ENCODE measurements at places on chromosomes 7 and 10. TPM values are rescaled to one million over a fixed set of nuclear protein-coding genes. Genes with fewer than 3 reads are reported as not detected.
A peak's percentile ranks its signal among the peaks of the same experiment; 100 is the strongest.

GRCh38 chr7:51426163-51426562 lies 109.6 kb upstream of the COBL start:
- no peak for DNase-seq

GRCh38 chr10:47451273-47451997 lies 32.5 kb downstream of the ANXA8 start:
- DNase-seq: no peak

DNA sequence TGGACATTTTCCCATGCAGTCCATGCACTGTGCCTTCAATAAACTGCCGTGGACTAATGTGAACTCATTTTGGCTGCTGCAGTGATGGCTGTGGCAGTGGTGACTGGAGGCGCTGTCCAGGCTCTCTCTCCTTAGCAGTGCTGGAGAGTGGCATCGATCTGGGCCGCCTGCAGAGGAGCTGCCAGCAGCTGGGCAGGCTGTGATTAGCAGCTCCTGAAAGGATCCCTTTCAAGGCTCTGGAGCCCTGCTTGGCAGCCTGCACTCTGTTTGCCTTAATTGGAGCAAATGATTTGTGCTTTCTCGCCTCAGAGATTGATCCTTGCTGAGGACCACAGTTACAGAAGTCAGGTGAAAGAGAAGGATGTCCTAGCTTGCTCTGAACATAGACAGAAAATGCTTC lies 130.1 kb upstream of the VWC2 start:
- DNase-seq: no peak

DNA sequence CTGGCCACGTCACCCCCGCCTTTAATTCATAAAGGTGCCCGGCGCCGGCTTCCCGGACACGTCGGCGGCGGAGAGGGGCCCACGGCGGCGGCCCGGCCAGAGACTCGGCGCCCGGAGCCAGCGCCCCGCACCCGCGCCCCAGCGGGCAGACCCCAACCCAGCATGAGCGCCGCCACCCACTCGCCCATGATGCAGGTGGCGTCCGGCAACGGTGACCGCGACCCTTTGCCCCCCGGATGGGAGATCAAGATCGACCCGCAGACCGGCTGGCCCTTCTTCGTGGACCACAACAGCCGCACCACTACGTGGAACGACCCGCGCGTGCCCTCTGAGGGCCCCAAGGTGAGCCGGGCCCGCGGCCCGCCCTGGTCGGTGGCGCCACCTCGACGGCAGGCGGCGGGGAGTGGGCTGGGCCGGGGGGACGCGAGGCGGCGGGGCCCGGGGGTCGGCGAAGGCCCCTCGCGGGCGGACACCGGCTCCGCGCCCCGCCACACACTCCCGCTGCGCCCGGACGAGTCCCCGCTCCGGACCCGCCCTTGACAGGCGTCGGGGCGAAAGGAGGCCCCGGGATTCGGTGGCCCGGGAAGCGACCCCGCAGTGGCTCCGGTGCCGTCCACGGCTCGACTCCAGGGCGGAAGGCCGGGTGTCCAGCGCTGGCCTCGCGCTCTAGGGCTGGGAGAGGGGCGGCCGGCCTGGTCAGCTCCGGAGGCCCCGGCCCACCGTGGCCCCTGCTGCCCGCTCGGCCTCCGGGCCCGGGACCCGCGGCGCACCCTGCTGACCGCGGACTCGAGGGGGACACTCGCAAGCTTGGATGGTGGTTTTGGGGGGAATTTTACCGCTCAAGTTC lies 557 bp downstream of the BAG3 start:
- DNase-seq: no peak

- no peak for DNase-seq
These were observed 62.8 kb downstream of the ARMH3 start for GRCh38 chr10:101993221-101993620.

DNA sequence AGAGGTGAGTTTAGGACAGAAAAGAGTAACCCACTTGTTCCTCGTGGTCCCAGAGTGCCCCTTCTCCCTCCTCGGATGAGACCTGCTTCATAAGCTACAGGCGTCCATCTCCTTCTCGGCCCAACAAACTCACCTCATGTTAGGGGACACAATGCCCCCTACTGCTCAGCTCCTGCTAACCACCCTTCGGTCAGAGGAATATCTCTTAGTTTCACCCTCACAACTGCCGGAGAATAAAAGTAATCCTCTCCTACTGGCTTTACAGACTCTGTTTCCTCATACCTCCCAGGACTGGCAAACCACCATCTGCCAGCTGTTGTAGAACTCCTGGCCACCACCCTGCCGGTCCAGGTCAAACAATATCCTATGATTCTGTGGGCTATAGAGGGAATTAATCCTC lies 3.2 kb downstream of the AKR1B15 start:
- peak; percentile 45 for DNase-seq

The CTAGE4 gene
- 2.9 TPM for total RNA-seq

The CYP3A7 gene
- 0.74 TPM for total RNA-seq

All from fibroblast of the aortic adventitia (primary cell).